ENCODE measurements at places on chromosomes 3 and 15.

GRCh38 chr3:156793400-156793799, 32.8 kb upstream of the LEKR1 start:
- no peak for DNase-seq
- H3K4me1 ChIP-seq, result peaks cover 33% of the 10 kb centered on the region
- H3K36me3 ChIP-seq, result no peaks in the 10 kb centered on the region

DNA sequence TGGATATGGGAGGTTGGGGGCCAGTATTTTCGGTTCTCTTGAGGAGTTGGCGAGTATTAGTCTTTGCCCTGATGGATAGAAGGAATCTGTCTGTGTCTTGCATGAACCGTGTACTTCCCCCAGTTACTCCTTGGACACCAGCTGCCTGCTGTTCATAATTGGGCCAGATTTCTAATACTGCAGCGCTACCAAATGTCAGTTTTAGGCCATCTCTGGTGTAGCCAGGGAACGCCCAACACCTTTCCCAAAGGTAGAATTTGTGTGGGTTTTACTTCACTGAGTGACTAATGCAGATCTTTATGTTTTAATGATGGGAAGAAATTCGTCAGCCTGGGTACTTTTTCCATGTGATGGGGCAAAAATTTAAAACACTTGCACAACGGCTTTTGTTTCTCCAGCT, 18.4 kb downstream of the FLNB start:
- DNase-seq, result no peak
- peak overlapping the region; percentile 96 for H3K27ac ChIP-seq
- H3K27me3 ChIP-seq, result no peaks in the 10 kb centered on the region
- no peak overlapping the region for H3K4me3 ChIP-seq

DNA sequence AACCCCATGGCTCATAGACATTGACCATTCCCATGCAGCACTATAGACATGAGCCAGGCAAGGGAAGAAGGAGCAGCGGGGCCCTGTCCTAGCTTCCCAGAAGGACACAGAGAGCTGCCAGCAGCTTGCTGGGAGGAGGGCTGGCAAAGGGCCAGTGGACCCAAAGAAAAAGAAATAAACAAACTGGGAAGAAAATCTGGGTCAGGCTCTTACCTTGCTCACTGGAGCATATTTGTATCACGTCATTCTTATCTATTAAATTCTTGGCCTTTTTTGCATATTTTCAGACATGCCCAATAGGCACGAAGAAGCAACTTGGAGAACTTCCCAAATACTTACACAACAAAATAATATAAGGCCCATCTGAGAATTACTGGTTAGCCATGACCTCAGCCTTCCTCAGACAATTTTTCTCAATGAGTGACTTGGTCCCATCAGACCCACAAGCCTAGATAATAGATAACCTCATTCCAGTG, 28.4 kb downstream of the RASGRP1 start:
- no peak overlapping the region for H3K4me3 ChIP-seq
- no peaks in the 10 kb centered on the region for H3K36me3 ChIP-seq
- no peak for DNase-seq

GRCh38 chr15:40511472-40512133, 40.8 kb downstream of the CHST14 start:
- no peaks in the 10 kb centered on the region for H3K36me3 ChIP-seq
- DNase-seq, result no peak

GRCh38 chr3:86109434-86109833, 881.5 kb downstream of the VGLL3 start:
- H3K4me1 ChIP-seq, result no peaks in the 10 kb centered on the region
- no peaks in the 10 kb centered on the region for H3K36me3 ChIP-seq
- no peaks in the 10 kb centered on the region for H3K27me3 ChIP-seq

GRCh38 chr3:162718697-162719096, 1222.1 kb downstream of the OTOL1 start:
- DNase-seq, result no peak
- H3K4me1 ChIP-seq, result peaks cover 10% of the 10 kb centered on the region
- no peaks in the 10 kb centered on the region for H3K36me3 ChIP-seq
- no peak overlapping the region for H3K27ac ChIP-seq

DNA sequence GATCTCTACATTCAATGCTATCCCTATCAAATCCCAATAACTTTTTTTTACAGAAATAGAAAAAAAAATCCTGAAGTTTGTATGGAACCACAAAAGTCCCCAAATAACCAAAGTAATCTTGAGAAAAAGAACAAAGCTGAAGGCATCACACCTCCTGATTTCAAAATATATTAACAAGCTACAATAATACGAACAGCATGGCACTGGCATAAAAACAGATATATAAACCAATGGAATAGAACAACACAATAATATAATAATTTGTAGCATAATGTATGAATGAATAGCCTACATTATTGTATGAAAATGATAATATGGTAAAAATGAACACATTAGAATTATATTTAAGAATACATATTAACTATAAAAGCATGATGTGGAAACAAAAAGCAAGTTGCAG, 76.7 kb upstream of the TMC3 start:
- peaks cover 2% of the 10 kb centered on the region for H3K27me3 ChIP-seq
- peaks cover 3% of the 10 kb centered on the region for H3K4me1 ChIP-seq
- no peak overlapping the region for H3K4me3 ChIP-seq
- no peak for DNase-seq
- H3K36me3 ChIP-seq, result no peaks in the 10 kb centered on the region

DNA sequence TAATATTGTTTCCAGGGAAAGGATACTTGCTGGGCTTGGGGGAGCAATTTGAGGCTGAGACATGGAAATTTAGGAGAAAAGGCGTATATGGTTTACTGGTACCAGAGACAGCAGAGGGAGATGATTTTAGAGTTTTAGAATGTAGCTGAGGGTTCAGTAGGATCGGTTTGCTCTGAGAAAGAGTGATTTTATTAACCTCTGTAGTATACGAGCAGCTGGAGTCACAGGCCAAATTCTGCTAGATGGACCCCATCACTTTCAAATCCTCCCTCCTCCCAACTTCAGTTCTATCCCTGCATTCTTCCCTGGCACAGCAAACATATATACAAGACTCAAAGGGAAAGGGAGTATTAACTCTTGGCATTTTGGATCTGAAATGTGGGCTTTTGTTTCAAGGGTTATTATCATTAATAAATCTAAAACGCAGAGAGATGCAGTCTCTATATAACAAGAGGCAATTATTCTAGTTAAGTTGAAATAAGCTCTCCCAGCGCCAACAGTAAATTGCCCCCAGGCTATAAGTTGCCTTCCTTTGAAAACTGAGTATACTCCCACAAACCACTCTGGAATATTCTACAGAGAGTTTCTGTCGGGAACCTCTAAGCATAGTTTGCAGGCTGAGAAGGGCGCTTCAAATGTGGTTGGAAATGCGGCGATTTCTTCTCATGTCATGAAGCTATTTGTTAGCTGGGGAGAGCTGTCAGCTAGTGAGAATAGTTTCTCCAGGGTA, 5.4 kb downstream of the CRABP1 start:
- no peaks in the 10 kb centered on the region for H3K4me1 ChIP-seq
- peaks cover 55% of the 10 kb centered on the region for H3K27me3 ChIP-seq
- DNase-seq, result no peak
- H3K4me3 ChIP-seq, result no peak overlapping the region
- no peaks in the 10 kb centered on the region for H3K36me3 ChIP-seq
- H3K27ac ChIP-seq, result no peak overlapping the region

- DNase-seq, result no peak
- no peak overlapping the region for H3K4me3 ChIP-seq
- H3K27me3 ChIP-seq, result no peaks in the 10 kb centered on the region
- peaks cover 19% of the 10 kb centered on the region for H3K4me1 ChIP-seq
These were observed 21.9 kb upstream of the ATP8B4 start for GRCh38 chr15:50140983-50141382.

DNA sequence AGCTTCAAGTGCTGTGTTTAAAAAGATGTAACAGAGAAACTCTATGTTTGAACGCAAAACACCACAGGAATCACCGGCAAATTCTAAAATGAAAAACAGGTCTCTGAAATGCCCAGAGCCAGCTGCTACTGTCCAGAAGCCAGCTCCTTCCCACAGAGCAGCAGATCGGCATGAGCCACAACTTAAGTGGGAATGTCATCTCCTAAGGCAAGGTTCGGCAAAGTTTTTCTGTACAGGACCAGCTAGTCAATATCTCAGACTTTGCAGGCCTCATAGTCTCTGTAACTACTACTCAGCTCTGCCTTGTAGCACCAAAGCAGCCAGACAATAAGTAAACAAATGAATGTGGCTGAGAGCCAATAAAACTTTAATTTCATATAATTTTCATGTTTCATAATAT, 4.9 kb downstream of the PLOD2 start:
- no peak for DNase-seq
- H3K4me1 ChIP-seq, result peaks cover 32% of the 10 kb centered on the region
- H3K4me3 ChIP-seq, result no peak overlapping the region
- H3K36me3 ChIP-seq, result peaks cover 49% of the 10 kb centered on the region

DNA sequence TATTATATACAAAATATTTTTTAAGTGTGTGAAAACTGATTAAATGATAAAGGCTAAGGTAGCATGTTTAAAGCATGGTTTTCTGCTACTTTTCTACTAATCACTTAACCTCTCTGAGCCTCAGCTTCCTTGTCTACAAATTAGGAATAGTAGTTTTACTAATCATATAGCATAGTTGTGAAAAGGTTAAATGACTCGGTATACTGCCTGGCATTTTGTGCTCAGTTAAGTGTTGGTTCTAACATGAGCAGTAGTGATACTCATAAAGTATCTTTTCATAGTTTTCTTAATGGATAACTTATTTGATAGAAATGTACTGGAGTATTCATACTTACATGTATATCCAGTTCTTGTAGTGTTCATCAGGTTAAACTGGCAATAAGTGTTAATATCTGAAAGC, 13.6 kb downstream of the RASA2 start:
- no peak overlapping the region for H3K27ac ChIP-seq
- H3K4me1 ChIP-seq, result no peaks in the 10 kb centered on the region

DNA sequence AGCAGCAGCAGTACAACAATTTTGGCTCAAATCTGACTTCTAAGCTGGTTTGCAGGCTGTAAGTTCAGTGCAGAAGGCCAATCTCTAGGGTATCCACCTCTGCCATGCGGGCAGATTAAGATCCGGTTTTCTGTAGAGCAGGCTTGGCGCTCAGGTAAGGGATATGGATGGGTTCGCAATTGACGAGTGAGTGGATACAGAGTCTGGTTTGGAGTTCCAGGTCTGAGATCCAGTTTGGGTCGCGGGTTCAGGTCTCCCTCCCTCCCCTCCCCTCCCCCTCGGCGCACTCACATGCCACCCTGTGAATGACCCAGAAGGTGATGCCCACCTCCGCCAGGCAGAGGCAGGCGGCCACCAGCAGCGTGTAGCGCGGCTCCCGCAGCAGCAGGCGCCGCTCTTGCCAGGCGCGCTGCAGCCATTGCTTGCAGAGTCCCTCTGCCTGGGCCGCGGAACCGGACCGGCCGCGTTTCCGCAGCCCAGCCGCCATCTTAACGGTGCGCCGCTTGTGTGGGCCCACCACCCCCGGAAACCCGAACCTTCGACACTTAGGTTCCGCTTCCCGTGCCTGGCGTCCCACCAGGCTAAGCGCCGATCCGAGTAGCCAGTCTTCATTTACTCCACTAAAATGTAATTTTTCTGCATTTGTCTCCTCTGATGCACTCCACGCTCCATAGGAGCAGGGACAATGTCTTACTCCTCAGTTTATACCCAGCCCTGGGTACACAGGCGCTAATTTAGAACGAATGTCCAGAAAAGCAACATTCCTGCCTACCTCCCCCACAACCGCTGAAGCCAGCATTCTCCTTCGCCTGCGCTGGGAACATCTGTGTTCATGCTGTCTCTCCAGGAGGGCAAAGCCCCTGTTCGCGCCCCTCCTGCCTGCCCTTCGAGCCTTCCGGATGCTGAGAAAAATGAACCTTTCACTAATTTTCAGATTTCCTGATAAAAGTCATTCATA, at the start of gene ALG3:
TSS of gene ALG3 (minus strand) at position 509 of the 958 bp plus-strand sequence. CDS start at position 487, 22 bp downstream.
- H3K4me1 ChIP-seq, result no peaks in the 10 kb centered on the region
- H3K27me3 ChIP-seq, result no peaks in the 10 kb centered on the region
- DNase-seq, result peak; percentile 82
- peak within 1 kb of the TSS; percentile 92 for H3K4me3 ChIP-seq
- H3K36me3 ChIP-seq, result peaks cover 21% of the 10 kb centered on the region

DNA sequence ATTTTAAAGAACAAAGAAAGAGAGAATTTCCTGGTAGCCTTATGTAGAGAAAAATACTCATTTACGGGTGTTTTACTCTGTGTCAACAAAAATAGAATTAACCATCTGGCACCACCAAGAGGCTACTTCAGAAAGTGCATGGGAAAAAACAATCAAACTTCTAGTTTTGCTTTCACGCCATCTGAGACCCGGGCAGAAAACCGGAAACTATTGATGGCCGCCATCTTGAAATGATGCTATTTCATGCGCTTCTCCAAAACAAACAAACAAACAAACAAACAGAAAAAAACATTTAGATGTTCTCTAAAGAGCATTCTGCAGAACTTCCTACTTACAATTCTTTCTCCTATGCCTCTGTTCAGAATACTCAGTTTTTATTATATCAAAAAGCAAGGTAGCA, 49.4 kb upstream of the SYNPR start:
- no peak for DNase-seq
- no peaks in the 10 kb centered on the region for H3K36me3 ChIP-seq
- H3K27me3 ChIP-seq, result no peaks in the 10 kb centered on the region
- no peaks in the 10 kb centered on the region for H3K4me1 ChIP-seq
- H3K27ac ChIP-seq, result no peak overlapping the region
- no peak overlapping the region for H3K4me3 ChIP-seq

DNA sequence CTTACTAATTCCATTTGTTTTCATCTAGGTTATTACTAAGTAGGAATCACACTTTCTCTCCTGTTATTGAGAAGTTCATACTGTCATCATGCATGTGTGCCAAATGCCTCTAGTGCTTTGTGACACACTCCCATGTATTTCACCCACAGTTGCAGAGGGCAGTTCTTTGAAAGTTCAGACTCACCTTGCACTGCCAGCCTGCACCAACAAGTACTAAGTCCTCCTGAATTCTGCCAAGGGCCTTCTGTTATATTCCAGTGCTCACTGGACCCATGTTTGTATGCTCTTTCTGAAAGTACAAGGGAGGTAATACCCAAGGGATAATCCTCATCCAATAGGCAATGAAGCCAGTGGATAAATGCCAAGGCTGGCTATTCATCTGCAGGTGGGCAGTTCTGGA, 136.6 kb upstream of the ARPP21 start:
- H3K4me3 ChIP-seq, result no peak overlapping the region
- no peak overlapping the region for H3K27ac ChIP-seq
- H3K36me3 ChIP-seq, result no peaks in the 10 kb centered on the region
- no peaks in the 10 kb centered on the region for H3K27me3 ChIP-seq

DNA sequence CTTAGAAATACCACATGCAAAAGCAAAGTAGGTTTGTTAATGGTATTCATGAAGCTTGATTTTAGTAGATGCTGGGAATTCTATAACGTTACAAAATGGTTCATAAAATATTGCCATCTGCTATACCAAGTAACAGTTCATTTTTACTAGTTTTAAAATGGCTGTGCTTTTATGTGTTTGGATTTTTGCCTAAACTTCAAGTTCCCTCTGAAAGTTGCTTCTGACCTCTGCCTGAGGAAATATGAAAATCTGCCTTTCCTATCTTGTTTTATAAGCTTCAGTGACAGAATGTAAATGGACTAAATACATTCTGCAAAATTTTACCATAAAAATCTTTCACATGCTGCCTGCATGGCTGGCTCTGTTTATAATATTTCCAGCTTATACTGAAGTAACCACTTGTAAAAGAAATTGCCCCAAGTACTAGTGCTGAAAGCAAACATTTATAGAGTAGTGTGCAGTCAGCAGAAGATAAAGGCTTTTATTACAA, 560.7 kb upstream of the ROBO2 start:
- no peaks in the 10 kb centered on the region for H3K4me1 ChIP-seq
- no peak overlapping the region for H3K4me3 ChIP-seq
- DNase-seq, result no peak
- peaks cover 8% of the 10 kb centered on the region for H3K27me3 ChIP-seq
